HT1080 (cell line): ENCODE measurements at places on chromosomes 1 and 21.
A peak's percentile ranks its signal among the peaks of the same experiment; 100 is the strongest.

DNA sequence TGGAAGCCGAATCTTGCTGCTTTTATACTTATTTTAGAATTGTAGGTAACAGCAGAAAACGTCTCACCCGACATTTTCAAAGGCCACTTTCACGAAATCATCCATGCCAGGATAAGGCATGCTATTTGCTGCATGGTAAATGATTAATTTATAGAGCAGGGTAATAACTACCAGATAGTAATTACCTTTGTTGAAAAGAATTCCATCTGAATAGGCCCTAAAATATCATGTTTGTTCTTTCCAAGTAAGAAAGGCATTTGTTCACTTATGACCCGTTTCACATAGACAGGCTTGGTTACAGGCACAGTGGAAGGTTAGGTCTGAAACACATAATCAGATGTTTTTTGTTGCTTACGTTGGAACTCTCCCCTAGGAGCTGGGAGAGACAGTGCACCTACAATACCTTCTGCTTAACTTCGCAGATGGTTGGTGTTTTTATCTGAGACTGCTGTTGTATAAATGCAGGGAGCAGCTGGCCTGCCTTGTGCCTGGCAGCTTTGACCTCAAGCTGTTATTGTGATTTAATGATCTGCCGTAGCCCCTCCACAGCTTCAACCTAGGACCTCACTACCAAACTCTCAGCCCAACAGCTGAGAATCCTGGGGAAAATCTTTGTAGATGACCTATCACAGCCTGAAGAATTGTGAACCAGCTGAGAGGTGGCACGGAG is 1.6 kb downstream of the SLC44A3 start:
- DNase-seq, result no peak

DNA sequence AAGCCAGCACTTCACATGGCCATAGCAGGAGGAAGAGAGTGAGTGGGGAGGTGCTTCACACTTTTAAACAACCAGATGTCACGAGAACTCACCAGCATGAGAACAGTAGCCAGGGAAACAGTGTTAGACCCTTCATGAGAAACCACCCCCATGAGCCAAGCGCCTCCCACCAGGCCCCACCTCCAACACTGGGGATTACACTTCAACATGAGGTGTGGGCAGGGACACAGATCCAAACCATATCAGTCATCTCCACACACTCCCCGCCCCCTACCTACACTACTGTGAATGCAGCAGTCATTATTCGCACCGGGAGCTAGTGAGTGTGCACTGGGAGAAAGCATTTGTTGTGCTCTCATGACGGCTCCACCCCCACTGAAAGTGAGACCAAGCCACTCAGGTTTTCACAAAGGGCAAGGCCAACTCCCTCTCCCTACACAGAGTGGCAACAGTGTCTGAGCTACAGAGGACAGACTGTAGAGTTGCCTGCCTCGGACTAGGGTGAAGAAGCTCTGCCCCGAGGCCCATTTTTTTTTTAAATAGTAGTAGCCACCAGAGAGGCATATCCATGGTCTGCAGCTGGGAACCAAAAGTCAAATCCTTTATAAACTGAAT is 125.6 kb downstream of the BARHL2 start:
- DNase-seq, result no peak

- DNase-seq, result no peak
Measured at GRCh38 chr1:185674201-185674600, 60.0 kb upstream of the HMCN1 start.

DNA sequence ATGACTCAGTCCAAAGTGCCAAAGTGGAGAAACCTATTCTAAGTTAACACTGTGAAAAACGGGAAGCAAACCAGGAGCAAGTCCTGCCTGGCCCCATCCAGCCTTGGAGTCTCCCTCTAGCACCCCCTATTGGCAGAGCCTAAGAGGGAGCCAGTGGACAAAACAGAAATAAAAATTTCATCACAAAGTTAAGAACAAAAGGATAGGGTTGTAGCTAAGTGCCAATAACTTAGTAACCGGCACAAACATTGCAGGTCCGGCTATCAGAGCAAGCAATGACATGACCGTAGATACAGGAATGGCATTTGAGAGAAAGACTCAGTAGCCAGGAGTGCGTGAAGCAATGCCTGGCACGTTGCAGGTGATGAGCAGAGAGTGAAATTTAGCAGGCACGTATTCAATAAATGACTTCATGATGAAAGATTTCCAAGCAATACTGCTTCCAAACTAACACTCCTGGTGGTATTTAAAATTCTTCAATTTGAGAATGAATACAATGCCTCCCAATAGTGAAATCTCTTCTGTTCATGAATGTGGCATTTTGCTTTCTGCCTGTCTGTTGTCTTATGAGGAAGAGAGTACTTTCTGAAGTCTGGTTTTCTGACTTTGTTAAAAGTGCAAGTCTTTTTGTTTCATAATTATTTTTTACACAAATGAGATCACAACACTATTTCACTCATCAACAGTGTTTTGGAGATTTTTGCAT is 391.0 kb downstream of the OMA1 start:
- peak; percentile 26 for DNase-seq

GRCh38 chr1:147084273-147085096 is 87.8 kb downstream of the PRKAB2 start:
- DNase-seq, result peak; percentile 98

GRCh38 chr1:154493276-154493675 is 8.7 kb upstream of the TDRD10 start:
- DNase-seq, result no peak

DNA sequence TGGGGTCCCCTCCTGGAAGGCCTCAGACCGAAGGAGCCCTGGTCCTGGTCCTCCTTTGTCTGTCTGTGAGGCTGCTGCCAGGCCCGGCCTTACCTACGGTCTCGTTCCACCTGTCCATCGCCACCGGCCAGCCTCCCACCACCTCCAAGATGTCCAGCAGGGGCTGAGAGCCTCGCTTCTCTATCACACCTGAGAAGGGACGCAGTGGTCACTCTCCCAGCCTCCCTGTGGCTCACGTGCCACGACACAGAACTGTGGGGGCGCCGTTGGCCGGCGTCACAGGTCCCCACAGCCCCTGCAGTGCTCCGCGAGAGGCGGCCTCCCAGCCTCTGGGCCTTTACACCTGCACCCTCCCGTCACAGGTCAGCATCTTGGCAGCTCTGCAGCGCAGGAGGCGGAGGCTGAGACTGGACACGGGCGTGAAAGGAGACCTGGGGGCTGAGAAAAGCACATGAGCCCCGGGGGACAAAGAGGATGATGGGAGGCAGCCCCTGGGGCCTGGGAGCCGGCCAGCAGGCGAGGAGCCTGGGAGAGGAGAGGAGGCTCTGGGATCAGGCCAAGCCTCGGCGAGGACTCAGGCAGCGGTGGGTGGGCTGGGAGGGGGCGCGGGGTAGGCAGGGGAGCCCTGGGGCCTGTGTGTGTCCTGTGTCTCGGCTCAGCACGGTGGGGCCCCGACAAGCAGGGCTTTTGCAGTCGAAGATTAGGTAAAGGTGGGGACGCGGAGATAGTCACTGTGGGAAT is 20.5 kb downstream of the PRXL2B start:
- no peak for DNase-seq

GRCh38 chr1:67636146-67636545 is 48.9 kb upstream of the GADD45A start:
- DNase-seq, result no peak

DNA sequence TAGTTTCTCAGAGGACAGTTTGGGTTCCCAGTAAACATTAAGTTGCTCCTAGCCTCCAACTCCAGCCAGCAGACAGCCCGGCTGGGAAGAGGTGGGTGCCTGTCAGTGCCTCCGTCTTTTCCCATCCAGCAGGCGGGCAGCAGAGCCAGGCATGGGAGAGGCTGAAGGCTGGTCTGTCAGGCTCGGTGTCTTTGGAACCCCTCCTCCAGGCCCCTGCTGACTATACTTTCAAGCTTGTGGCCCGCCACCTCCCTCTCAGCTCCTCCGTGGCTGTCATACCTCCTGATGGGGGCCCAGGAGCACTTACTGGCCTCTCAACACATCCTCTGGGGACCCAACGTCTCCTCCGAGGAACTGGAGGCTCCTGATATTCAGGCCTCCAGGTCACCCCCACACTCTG is 140.9 kb downstream of the ACTL8 start:
- no peak for DNase-seq

DNA sequence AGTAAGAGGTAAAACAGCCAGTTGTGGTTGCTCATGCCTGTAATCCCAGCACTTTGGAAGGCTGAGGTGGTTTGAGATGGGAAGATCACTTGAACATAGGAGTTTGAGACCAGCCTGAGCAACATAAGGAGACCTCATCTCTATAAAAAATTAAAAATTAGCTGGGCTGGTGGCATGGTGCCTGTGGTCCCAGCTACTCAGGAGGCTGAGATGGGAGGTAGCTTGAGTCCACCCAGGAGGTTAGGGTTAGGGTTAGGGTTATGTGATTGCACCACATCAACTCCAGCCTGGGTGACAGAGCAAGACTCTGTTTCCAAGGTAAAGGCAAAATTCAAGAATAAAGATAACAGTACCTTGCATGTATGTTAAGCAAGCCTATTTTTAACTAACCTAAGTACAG is 3.5 kb downstream of the SAMSN1 start:
- no peak for DNase-seq

DNA sequence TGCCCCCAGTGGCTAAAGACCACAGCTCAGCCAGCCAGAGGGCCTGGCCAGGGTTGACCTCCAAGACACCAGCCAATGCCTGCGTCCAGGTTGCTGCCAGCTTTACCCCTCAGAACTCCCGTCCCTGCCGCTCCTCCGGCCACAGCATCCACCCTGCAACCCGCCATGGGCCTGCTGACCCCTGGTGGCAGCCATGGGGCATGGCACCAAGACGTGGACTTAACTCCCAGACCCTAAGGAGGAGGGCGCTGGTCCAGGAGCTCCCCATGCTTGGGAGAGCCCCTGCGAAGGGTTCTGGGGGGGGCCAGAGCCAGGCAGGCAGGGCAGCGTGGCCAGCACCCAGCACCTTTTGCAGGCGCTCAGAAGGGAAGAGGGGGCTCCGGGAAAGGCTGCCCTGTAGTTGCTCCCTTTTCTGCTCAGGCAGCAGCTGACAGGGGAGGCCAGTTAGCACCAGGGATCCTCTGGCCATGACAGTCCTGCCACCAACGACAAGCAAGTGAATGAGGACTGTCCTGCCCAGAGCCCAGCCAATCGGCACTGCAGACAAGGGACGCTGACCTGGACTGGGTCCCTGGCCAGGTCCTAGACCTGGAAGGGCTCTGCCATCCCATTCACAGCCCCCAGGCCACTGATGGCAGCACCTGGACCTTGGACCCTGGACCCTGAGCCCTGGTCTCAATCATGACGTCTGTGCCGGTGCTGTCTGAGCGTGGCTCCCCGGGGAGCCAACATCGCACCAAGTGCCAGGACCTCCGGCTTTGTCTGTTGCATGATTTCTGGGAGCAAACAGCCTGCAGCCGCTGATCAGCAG is 246.2 kb downstream of the NPHP4 start:
- DNase-seq, result peak; percentile 68

DNA sequence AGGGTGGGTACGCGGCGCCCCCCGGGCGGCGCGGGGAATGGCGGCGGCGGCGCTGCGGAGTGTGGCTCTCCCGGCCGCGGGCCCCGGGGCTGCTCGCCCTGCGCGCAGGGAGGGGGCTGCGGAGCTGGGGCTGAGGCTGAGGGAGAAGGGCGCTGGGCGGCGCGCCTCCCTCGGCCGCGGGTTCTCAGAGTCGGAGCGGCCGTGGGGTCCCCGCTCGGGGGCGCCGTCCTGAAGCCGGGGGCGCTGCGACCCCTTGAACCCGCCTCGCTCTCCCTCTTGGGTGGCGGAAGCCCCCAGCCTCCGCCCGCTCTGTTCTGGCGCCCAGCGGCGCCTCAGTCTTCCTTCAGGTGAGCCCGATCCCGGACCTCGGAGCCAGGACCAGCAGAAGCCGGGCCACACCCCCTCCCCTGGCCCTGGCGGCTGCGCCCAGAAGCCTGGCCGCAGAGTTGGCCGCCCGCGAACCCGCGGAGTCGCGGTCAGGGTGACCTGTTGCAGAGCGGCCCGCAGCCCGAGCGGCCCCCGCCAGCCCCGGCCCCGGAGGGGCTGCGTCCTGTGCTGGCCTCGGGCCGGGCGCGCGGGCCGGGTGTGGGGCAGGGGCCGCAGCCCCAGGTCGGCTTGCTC is 532 bp downstream of the RALGPS2 start:
- peak; percentile 26 for DNase-seq

DNA sequence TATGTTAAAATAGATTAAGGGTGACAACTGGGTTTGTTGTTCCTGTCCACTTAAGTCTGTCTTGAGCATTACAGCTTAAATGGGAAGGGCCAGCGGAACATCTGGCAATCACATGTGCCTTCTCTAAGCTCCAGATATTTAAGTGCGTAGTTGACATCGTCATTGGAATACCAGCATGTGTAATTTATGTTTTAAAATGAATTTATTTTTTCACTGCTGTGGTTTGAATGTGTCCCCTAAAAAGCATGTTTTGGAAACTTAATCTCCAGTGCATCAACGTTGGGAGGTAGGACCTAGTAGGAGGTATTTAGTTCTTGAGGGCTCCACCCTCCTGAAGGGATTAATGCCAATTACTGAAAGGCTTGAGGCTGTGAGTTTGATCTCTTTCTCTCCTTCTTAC is 13.4 kb downstream of the ZCCHC17 start:
- no peak for DNase-seq

DNA sequence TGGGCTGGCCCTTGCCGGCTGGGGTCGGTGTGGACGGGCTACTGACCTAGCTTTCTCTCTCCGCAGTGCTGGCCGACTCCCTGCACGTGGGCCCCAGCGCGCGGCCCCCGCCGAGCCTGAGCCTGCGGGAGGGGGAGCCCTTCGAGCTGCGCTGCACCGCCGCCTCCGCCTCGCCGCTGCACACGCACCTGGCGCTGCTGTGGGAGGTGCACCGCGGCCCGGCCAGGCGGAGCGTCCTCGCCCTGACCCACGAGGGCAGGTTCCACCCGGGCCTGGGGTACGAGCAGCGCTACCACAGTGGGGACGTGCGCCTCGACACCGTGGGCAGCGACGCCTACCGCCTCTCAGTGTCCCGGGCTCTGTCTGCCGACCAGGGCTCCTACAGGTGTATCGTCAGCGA is 34.9 kb downstream of the PTGFRN start:
- no peak for DNase-seq

DNA sequence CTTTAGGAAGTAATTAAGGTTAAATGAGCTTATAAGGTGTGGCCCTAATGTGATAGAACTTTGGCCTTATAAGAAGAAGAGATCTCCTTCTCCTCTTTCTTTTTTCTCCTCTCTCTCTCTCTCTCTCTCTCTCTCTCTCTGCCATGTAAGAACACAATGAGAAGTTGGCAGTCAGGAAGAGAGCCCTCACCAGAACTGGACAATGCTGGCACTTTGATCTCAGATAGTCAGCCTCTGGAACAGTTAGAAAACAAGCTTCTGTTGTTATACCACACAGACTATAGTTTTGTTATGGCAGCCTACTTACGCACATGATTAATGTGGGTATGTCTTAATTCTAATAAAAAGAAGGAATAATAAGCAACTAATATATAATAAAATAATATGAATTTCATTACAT is 444.2 kb upstream of the LRRC7 start:
- DNase-seq, result no peak

- no peak for DNase-seq
Measured at GRCh38 chr1:204705888-204706837, 20.6 kb upstream of the LRRN2 start.
